ENCODE measurements at places on chromosomes 5 and 9.

DNA sequence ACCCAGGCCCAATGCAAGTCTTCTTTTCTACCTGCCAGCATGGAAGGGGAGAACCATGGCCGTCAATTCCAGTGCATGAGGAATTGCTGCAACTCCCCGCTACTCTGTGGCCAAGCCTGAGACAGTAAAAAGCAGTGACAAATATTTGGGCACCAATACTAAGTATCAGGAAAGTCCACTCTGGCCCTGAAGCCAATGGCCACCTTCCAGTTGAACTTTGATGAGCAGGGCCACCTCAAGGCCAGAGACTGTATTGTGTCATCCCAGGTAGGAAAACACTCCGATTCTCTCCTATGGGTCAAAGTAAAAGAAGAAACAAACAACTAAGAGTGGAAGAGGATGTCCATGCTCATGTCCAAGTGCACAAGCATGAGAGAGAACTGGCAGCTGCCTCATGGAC, 27.1 kb downstream of the RETREG1 start:
- no peak for DNase-seq

DNA sequence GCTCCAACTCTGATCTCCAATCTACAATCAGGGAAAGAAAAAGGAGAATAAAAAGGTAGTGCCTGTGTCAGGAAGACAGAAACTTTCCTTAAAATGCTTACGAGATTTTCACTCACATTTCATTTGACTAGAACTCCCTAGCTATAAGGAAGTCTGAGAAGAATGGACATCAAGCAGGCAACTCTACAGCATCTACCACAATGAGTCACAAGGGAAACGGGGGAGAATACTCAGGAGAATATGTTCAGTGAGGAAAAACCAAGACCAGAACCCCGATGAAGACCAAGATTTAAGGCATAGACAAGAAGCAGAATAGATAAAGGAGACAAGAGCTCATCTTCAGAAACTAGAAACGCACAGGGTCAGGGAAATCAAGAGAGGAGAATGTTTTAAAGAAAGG, 9.0 kb upstream of the SETD9 start:
- DNase-seq: peak; percentile 0

DNA sequence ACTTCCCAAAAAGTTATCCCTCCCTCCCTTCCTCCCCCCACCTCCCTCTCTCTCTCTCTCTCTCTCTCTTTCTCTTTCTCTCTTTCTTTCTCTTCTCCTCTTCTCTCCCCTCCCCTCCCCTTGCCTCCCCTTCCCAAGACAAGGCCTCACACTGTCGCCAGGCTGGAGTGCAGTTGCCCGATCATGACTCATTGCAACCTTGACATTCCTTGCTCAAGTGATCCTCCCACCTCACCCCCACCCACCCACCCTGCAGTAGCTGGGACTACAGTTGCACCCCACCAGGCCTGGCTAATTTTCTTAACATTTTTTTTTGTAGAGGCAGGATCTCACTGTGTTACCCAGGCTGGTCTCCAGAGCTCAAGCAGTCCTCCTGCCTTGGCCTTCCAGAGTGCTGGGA, 32.8 kb downstream of the VPS13A start:
- no peak for DNase-seq

DNA sequence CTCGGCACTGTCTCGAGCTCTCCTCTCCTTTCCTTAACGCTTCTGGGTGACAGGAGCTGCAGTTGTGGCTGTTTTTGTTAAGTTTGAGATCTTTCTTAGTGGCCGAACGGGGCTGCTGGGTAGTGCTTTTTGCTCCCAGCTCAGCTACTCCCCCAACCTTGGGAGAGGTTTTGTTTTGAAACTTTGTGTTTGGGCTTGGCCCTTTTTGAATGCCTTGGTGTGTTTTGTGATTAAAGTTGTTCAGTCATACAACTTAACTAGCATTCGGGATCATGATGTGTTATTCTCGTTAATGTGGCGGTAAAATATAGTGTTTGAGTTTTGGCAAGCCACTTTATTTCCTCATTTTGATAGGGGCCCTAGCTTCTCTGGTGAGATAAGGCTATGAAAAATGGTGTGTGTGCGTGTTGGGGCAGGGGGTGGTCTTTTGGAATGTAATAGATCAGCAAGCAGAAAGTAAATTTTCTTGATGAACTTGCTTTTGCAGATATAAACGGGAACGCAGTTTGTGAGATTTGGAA, 1.1 kb downstream of the KDM3B start:
- no peak for DNase-seq

DNA sequence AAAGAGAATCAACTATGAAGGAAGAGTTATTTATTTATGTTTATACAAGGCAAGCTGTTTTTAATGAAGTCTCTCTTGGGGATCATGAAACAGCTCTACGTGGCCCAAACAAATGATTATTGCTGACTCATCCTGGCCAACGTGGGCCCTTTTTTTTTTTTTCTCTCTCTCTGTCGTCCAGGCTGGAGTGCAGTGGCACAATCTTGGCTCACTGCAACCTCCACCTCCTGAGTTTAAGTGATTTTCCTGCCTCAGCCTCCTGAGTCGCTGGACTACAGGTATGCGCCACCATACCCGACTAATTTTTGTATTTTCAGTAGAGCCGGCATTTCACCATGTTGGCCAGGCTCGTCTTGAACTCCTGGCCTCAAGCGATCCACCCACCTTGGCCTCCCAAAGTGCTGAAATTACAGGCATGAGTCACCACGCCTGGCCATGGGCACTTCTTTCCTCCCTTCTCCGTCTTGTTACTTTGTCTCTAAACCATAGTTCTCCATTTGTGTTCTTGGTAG, 98.3 kb downstream of the BASP1 start:
- no peak for DNase-seq

- no peak for DNase-seq
These were observed 251.6 kb downstream of the MPDZ start for GRCh38 chr9:13027879-13028278.

- DNase-seq: no peak
These were observed 284.5 kb upstream of the PTGER4 start for GRCh38 chr5:40395251-40395650.

GRCh38 chr5:38583500-38583899, 27.1 kb upstream of the LIFR start:
- DNase-seq: no peak

GRCh38 chr9:135307300-135307699, 172.3 kb upstream of the PPP1R26 start:
- DNase-seq: no peak

DNA sequence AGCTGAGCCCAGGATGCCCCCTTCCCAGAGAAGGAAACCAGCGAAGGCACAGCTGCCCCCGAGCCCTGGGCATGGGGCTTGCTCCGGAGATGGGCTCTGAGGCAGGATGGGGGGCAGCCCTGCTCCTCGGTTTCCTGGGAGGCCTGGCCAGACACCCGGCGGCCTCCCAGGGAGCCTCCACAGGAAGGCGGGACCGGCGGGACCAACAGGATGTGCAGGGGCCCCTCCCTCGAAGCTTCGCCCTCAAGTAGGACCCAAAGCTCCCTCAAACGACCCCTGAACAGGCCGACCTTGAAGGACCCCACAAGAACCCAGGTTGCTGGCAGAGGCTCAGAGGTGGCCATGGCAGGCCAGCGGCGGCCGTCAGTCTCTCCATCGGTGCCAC, 11.7 kb downstream of the EXD3 start:
- DNase-seq: no peak

GRCh38 chr9:19690128-19690527, 98.7 kb downstream of the SLC24A2 start:
- DNase-seq: no peak

GRCh38 chr5:61504143-61504770, 172.2 kb downstream of the ZSWIM6 start:
- DNase-seq: no peak

GRCh38 chr5:1657161-1657741, 133.5 kb upstream of the LPCAT1 start:
- no peak for DNase-seq

DNA sequence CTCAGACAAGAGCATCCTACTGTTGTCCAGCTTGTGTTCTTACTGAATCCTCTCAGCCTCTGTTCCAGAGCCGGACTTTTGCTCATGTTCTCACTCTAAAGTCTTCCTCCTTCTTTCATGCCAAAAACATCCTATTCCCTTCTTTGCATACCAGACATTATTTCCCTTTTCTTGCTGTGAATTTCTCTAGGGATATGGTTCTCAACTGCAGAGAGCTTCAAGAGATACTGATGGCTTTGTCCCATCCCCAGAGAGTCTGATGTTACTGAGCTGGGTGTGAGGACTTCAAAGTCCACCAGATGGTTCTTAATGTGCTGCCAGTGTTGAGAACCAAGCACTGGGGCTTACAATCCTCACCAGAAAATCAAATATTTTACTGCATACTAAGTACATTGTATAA, 98.6 kb upstream of the FER start:
- no peak for DNase-seq

DNA sequence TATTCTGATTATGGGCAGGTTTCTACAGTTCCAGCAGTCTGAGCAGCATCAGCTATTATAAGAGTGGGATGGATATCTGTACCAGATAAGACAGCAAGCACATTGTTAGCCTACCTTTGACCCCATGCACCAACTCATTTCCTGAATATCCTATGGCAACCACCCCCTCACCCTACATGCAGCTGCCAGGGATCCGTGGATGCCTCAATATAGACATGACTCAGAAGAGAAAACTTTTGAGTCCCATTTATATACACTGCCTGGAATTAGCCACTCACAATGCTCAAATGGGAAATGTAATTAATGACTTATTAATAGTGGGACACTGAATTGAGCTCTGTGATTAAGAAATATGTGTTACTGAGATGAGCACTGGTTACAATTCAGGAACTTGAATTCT, 124.4 kb downstream of the SSBP2 start:
- peak; percentile 29 for DNase-seq

GRCh38 chr5:6840136-6840793, 127.0 kb downstream of the TENT4A start:
- no peak for DNase-seq

DNA sequence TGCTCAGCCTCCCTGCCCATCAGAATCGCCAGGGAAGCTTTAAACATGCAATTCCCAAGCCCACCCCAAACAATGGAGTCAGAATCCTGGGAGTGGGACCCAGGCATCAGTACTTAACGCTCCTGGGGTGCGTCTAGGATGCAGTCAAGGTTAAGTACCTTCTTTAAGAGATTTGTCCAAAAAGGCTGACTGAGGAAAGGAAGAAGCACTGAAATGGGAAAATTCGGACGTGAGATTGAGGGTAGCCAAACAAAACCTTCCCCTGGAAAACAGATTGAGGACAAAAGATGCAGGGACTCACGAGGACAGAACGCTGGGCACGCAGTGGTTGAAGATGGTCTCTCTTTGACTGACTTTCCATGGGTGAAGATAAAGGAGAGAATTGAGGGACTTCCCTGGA, 143.5 kb downstream of the MTX3 start:
- DNase-seq: no peak

GRCh38 chr5:180284149-180284548, 7.7 kb downstream of the MAPK9 start:
- DNase-seq: no peak

GRCh38 chr9:133423216-133423615, 1.0 kb downstream of the ADAMTS13 start:
- DNase-seq: no peak

GRCh38 chr9:124758061-124758460, 13.1 kb downstream of the NR6A1 start:
- DNase-seq: no peak

DNA sequence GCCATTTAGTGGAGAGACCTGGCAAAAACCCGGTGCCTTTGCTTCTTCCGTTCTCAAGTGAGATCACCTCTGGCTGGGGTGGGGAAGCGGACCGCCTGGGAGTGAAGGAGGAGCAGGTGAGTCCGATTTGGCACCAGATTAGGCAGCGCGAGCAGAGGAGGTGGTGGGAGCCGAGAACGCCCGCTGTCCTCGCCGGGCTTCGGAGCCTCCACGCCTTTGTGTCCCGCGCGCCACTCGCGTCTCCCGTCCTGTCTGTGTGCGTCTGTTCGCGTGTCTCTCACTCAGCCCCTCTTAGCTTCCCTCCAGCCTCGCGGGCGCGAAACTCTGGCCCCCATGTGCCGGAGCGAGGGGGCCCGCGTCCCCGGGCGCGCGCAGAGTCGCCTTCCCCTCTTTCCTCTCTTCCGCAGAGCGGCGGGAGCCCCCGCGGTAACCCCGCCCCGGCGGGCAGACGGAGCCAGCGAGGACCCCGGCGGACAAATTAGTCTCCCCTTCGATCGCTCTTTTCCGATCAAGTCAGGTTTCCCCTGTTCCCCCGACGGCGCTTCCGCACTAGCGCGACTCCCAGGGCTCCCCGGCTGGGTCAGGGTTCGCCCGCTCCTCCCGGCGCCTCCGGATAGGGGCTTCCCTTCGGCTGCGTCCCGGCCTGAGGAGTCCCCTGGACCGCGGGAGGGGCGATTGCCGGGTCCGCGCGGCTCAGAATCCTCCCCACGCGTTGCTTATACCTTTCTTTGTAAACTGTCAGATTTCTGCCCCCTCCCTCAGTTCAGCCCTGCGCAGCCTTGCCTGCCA, 7.1 kb downstream of the POU4F3 start:
- DNase-seq: no peak

DNA sequence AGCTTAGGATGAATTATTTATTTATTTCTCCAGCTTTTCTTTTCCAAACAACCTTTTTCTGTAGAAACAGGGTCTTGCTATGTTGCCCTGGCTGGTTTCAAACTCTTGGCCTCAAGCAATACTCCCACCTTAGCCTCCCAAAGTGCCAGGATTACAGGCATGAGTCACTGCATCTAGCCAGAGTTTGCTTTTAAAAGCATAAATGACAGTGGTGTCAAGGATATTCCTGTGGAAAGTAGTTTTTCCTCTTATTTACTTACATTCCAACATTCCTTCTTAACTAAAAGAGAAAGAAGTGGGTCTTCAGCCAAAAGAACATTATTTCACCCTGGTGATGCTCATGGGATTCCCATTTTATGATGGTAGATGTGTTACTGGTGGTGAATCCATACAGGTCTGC, 62.4 kb downstream of the GRIA1 start:
- no peak for DNase-seq

- DNase-seq: no peak
These were observed 33.2 kb downstream of the FAT2 start for GRCh38 chr5:151557951-151558350.

DNA sequence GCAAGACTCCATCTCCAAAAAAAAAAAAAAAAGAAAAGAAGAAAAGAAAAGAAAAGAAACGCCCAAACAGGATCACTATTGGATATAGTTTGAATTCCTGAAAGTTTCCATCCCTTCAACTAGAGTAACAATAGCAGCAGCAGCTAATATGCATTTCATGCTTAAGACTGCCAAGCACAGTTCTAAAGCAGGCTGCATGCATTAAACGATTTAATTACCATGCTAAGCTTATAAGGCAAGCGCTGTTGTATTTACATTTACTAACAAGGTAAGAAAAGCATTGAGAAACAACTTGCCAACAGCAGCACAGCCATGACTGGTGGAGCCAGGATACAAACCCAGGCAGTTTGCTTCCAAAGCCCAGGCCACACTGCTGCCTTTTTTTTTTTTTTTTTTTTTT, 13.0 kb downstream of the TBC1D2 start:
- DNase-seq: no peak

DNA sequence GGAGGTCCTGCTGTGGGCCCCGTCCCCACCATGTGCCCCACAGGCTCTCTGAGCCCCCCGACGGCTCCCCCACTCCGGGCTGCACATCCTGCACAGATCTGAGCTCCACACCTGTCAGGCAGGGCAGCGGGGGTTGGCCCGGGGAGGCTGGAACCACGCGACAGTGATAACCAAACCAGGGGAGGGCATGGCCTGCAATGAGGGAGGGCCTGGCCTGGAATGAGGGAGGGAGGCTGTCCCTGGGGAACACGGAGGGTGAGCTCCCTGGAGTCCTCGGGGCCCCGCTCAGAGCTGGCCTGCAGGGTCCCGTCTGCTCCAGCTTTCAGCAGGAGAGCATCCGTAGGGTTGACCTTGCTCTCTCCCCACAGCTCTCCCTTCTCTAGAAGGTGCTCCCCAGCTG, 30.5 kb downstream of the SLC9A3 start:
- DNase-seq: no peak

GRCh38 chr9:76704593-76705204, 59.5 kb upstream of the PCA3 start:
- DNase-seq: peak; percentile 30

Measured in HS-27A (cell line).